ENCODE measurements at places on chromosomes 7 and 10.

- DNase-seq: no peak
Observed at GRCh38 chr10:100114976-100115770, 33.5 kb upstream of the CPN1 start.

DNA sequence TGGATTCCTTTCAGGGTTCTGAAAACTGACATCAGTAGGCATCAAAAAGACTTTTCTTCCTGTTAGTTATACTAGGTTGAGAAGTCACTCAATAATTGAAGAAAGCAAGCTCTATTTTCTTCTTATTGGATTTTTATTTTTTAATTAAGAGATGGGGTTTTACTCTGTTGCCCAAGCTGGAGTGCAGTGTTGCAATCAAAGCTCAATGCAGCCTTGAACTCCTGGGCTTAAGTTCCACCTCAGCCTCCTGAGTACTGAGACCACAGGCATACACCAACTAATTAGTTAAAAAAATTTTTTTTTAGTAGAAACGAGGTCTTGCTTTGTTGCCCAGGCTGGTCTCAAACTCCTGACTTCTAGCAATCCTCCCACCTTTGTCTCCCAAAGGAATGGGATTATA, 28.0 kb downstream of the PIP4K2A start:
- DNase-seq: no peak

DNA sequence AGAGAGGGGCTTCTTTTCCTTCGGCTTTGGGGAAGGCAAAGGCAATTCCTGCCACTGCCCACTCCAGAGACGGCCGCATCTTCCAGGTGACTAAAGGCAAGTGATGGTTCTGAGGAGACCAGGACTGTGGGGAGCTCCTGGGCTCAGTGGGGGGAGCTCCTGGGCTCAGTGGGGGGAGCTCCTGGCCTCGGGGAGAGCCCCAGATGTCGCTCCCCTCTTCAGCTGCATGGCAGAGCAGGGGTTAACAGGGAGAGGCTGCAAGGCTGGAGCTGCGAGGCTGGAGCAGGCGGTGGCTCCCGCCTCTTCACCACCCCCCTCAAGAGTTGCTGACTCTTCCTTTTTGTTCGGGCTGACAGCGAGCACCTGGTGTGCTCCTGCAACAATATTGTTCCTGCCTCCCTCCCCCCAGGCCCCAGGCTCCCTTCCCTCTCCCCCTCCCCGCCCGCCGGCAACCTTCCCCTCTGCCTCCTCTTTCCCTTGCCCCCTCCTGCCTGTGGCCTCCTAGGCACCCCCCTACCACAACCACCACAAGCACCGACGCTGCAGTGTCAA, 56.3 kb upstream of the LBX1 start:
- no peak for DNase-seq

- DNase-seq: no peak
Observed at GRCh38 chr7:600149-601035, 80.7 kb upstream of the PDGFA start.

DNA sequence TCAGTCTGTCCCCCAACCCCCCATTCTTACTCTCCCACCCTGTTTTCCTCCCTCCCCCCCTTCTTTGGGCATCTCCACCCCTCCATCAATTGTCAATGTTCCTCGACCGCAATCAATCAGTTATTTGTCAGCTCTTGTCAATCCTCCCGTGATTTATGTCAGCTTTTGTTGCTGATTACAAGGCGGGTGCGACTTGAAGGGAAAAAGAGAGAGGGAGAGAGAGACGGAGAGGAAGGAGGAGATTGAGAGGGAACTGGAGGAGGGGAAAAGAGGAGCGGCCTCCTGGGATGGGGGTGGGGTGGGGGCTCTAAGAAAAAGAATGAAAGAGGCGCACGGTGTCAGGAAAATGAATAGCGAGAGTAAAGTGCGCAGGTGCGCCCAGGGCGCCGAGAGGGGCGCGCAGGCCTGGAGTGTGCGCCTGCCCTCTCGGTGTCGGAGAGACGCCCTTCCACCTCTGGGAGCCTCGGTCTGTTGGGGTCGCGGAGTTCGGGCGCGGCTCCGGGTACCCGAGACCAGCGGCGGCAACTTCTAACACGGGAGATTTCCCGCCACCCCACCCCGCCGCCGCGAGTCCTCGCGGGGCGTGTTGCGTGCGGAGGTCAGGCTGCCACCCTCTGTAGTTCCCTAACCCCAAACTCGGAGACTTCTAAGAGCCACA, 1.1 kb upstream of the ZNF503 start:
- no peak for DNase-seq

DNA sequence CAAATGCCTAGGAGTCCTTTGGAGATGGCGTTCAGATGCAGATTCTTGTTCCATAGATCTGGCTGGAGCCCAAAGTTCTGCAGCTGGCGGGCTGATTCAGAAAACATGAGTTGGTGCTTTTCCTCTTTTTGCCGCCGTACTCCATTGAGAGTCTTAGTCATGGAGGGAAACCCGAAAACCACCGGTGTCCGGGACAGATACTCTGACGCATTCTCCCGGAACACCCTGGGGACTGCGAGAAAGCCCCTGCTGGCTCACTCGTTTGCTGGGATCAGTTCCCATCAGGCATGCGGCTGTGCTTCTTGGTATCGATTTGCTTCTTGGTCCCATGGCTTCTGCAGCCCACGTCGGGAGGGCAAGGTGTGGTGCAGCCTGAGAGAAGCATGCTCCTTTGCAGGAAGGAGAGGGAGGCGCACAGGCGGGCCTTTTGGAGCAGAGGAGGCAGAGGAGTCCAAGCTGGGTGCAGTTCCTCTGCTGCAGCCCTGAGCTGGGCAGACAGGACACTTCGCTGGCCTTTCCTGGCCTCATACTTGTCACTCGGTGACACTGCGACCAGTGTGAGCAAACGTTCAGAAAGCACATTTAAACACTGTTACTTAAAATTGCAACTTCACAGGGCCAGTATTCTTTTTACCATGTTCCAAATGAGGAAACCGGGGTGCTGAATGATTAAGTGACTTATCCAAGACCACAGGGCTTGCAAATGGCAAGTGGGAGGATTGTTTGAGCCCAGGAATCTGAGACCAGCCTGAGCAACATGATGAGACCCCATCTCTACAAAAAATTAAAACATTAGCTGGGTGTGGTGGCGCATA, 30.6 kb upstream of the PFKFB3 start:
- peak; percentile 47 for DNase-seq

DNA sequence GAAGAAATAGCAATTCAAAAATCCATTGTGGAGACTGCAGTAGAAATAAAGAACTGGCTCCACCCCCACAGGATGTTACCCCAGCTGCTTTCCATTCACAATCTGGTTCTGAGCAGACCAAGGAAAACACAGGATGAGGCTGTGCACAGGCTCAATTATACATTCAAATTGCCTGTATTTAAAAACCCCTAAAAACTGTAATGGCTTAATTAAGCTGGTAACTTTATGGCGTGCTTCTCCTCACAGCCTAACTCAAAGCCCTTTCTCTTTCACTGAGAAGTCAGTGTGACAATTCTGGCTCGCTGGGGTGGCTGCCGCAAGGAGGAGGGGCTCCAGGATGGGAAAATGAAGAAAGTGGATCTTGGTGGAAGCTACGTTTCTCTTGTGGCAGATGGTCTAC, 1191.1 kb downstream of the SORCS1 start:
- no peak for DNase-seq

- no peak for DNase-seq
Observed at GRCh38 chr7:149882248-149883047, 8.7 kb downstream of the ATP6V0E2 start.

GRCh38 chr10:114474989-114475388, 70.7 kb upstream of the AFAP1L2 start:
- no peak for DNase-seq

- DNase-seq: no peak
Observed at GRCh38 chr10:10394933-10395658, 622.6 kb upstream of the CELF2 start.

- DNase-seq: no peak
Observed at GRCh38 chr7:169276-170172, 22.8 kb upstream of the FAM20C start.

GRCh38 chr10:91140995-91141549, 79.4 kb upstream of the PCGF5 start:
- no peak for DNase-seq

- DNase-seq: no peak
Observed at GRCh38 chr10:1197384-1197783, 141.2 kb downstream of the WDR37 start.

DNA sequence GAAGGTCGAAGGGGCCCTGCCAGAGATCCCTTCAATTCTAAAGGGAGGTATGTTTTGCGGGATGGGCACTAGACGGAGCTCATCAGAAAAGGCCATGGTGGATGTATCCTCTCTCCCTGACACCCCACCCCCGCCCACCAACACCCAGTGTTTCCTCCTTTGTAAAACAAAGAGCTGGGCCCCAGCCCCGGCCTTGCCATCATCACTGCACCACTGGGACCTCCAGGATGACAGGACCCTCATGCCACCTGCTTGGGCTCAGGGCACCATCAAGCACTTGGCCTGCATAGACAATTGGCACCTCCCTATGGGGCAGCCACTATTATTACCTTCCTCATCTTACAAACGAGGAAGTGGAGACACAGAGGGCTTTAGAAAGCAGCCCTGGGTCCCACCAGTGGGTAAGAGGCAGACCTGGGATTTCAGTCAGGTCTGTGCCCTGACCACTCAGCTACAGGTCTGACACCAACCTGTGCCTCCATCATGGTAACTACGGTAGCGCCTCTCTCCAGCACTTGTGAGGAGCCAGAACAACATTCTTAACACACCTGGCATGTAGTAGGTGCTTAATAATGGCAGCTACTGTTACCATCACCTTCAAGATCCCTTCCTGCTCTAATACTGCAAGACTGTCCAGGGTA, 2.0 kb downstream of the CALML3 start:
- DNase-seq: no peak

- no peak for DNase-seq
Observed at GRCh38 chr7:88492153-88492552, 185.5 kb upstream of the STEAP4 start.

DNA sequence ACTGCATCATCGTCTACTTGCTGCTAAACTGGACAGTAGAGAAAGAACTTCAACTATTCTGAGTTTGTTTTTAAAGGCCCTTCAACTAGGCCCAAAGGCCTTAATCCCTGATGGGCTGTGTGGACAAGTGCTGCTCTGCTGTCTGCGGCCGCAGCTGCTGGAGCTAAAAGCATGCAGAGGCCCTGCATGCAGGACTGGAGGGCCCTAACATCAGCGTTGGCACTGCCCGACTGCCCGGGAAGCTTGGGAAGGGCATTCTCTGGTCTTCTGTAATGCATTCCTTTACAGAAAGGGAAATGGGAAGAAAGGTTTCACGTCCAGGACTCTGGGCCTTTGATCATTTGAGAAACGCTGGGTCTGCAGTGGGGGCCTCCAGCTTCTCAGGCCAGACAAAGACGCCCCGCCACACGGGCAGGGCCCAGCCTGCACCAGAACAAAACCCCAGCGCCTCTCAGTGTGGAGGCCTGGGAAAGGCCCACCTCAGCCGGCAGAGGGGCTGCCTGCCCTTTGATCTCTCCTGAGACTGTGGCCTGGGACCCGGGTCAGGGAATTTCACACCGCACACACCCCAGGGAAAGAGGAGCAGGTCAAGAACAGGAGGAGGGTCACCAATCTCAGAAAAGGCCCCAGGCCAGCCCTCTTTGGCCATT, 229.3 kb downstream of the DNAJB6 start:
- DNase-seq: no peak

Data from stimulated activated naive B cell treated with anti-CD40 and anti-IgM and Interleukin-4, amounts not matched to agents 10 μg/mL and 1 μg/mL and 100 μg/mL, for 72 hours (primary cell).